ENCODE measurements at places on chromosomes 5 and 9.

DNA sequence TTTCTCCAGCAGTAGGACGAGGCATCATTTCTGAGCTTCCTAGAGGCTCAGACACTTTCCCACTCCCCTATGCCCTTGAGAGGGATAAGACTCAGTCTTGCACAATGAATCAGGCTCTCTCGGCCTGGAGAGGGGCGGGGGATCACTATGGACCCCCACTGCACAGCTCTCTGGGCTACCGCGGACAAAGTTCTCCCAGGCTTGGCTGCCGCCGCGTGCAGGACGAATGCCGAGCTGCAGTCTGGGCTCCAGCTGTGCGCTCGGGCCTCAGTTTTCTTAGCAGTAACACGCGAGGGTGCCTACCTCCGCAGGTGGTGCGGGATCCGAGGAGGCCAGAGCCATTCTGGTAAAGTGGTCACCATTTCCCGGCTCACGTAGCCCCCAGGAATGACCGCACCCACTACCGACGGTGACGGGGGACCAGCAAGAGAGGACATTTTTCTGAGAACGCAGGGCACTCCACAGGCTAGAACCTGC is 3.4 kb upstream of the MYORG start:
- no peak for DNase-seq

GRCh38 chr5:134129411-134130238 is 15.1 kb downstream of the TCF7 start:
- DNase-seq = peak; percentile 42

DNA sequence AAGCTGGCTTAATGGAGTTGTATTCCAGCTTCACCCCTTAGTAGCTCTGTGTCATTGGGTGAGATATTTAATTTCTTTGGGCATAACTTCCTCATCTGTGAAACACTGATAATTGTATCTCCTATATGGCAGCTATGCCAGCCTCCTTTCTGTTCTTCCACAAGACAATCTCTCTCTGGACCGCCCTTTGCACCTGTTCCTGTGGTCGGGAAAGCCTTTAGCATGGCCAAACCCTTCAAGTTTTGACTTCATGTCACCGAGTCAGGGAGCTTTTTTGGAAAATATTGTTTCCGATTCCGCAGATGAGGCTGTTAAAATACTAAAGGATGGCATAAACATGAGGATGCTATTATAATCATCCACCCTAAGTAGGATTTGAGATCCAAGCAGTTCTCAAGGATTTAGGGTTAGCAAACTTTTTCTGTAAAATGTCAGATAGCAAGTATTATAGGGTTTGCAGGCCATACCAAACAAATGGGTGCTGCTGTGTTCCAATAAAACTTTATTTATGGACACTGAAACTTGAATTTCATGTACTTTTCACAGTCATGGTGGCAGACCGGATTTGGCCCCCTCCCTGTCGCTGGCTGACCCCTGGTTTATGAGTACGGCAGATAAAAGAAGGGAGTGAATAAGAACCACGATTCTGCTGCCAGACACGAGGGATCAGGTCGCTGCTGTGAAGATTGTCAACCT is 695 bp upstream of the NDFIP1 start:
- no peak for DNase-seq

DNA sequence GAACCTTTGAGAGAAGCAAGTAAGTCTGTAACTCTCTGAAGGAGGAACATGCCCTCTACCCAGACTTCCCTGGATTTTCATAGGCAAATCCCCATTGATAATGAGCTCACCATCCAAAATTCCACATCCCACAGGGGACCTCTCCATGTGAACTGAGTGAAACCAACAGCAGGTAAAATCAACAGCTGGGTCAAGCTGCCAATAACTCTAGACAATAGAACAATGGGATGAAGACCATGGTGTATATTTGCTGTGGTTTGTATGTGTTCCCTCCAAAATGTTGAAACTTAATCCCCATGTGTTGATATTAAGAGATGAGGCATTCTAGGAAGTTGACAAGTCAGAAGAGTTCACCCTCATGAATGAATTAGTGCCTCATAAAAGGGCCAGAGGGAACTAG is 110.2 kb upstream of the MYO10 start:
- no peak for DNase-seq

DNA sequence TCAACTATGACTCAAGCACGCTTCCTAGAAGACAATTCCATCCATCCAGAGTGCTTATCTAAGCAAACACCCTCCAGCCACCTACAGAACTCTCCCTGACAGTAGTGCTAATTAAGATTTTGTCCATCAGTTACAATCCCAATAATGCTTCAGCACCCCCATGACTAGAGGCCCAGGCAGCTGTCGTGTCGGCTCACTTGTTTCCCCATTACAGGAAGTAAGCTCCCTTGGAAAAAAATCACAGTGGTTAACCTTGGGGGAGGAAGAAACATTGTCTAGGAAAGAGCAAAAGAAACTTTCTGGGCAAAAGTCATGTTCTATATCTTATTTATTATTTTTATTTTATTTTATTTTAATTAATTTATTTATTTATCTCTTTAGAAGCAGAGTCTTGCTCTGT is 108.8 kb upstream of the LPAR1 start:
- DNase-seq = no peak

DNA sequence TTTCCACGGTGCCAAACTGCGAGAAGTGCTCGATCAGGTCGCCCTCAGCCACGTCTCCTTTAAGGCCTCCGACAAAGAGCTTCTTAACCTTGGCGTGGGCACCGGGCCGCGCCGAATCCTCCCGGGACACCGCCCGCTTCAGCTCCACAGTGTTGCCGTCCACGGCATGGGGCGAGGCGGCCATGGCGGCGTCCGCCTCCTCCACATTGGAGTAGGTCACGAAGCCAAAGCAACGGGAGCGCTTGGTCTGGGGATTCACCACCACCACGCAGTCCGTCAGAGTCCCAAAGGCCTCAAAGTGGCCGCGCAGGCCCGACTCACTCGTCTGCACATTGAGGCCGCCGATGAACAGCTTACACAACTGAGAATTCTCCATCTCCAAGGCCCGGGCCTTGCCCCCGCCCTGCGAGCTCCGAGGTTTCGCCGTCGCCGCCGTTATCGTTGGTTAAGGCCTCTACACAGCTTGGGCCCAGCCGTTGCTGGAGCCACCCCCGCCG is 424 bp downstream of the HNRNPA0 start:
- no peak for DNase-seq

GRCh38 chr5:28281351-28281750 is 1243.0 kb upstream of the CDH9 start:
- no peak for DNase-seq

- DNase-seq = no peak
Measured at GRCh38 chr5:83931969-83932368, 211.3 kb upstream of the HAPLN1 start.

- no peak for DNase-seq
Measured at GRCh38 chr5:180138214-180138975, 66.8 kb upstream of the RNF130 start.

GRCh38 chr9:72895122-72895521 is 57.7 kb downstream of the ALDH1A1 start:
- DNase-seq = no peak

DNA sequence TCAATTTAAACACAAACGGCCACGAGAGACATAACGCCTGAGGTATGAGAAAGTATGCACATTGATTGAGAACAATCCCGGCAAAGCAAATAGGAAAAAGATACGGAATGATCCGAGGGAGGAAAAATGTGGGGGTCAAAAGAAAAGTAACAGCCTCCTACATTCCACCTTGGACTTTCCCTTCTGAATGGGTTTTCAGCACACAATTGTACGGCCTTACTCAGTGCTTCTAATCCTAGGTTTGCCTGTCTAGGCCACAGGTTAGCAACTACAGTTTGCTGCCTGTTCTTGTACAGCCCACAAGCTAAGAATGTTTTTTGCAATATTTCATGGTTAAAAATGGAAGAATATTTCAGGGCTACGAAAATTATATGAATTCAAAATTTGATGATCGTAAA is 46.2 kb upstream of the RNF20 start:
- DNase-seq = no peak

DNA sequence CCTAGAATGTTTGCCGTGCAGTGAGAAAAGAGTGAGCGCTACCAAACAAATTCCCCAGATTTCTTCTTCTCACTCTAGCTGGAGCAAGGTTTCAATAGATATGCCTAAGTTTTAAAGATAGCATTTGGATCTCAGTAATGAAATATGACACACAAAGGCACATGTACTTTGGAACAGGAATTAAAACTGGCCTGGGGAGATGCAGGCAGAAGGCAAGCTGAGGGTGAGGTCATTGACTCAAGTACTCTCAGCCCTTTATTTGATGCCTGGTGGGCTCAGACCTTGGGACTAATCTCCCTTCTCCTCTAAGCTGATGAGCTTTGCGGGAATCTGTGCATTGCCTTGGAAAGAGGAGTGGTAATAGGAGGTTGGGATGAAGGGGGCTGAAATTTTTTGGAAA is 323.3 kb upstream of the SLC30A5 start:
- DNase-seq = no peak

GRCh38 chr9:107707915-107708441 is 218.4 kb upstream of the KLF4 start:
- no peak for DNase-seq

- no peak for DNase-seq
Measured at GRCh38 chr5:116736671-116737070, 162.0 kb upstream of the SEMA6A start.

- DNase-seq = no peak
Measured at GRCh38 chr5:129096382-129096991, 1.9 kb downstream of the ISOC1 start.

DNA sequence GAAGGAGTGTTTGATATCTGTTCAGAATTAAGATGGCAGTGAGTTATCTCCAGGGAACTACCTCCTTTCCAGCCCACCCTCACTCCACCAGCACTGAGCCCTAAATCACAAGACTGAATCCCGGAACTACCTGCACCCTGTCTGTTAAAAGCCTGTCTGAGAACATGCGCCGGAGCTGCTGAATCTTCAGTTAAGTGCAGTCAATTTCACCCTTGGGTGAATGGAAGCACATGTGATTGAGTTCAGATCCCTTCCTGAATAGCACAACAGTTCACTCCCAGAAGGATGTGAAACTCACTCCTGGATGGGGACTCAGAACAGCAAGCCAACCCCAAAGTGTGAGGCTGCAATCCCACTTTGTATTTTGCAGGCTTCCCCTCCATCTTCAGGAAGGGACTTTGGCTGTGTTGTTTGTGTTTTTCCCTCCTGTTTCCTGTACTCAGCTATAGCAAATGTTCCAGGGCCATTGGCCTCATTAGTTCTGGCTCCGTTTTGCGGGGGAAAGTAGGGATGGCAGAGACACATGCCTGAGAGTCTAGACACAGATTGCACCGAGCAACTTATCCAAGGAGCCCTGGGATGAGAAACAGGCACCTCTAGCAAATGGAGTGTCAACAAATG is 43.4 kb downstream of the DPYSL3 start:
- DNase-seq = no peak

- DNase-seq = no peak
Measured at GRCh38 chr9:78462611-78463010, 165.7 kb downstream of the PSAT1 start.

GRCh38 chr9:14251154-14252071 is 62.5 kb downstream of the NFIB start:
- no peak for DNase-seq

DNA sequence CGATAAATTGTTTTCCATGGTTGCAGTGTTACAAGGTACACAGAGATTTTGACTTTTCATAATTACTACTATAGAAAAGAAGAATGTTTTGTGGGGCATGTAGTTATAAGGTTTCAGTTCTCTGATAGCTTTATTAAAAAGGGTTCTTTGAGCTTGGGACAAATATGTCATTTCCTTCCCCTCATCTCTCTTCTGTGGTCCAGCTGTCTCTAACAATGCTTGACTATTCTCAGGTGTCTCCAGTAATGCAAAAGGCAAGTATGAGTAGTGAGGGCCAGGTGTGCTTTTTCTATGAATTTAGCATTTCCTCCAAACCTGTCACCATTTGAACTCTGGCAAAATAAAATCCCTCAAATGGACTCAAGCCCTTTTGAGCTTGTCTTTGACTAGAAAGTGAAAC is 84.3 kb downstream of the SLF1 start:
- no peak for DNase-seq

DNA sequence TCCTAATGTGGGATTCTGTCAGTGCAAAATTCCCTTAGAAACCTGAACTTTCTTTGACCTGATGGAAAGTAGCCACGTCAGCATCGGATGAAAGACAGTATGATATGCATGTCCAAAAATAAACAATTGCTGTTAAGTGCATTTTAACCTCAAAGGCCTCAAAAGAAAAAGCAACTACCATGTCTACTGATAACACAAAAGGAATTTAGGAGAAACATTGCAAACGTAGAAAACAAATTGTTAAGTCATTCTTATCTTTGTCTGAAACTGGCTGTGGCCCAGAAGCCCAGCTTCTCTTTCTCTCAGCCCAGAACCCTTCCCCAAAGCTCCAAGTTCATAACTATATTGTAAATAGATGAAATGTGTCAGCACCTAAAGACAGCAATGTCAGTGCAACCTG is 11.1 kb upstream of the LHFPL2 start:
- DNase-seq = no peak

DNA sequence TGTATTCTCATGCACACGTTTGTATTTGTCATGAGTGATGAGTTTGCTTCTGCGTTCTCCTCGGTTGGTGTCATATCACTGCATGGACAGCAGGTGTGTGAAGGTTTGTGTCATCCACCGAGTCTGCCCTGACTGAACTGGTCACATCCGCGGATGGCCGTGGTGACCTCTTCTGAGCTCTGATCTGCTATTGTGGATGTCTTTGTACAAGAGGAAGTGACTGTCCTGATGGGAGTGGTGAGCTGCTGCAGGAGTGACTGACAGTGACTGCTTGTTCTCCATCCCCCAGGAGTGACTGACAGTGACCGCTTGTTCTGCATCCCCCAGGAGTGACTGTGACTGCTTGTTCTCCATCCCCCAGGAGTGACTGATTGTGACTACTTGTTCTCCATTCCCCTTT is 69.9 kb downstream of the EHMT1 start:
- no peak for DNase-seq

- no peak for DNase-seq
Measured at GRCh38 chr9:110583237-110583636, 3.7 kb upstream of the SVEP1 start.

GRCh38 chr5:1864896-1865440 is 17.8 kb downstream of the IRX4 start:
- no peak for DNase-seq

DNA sequence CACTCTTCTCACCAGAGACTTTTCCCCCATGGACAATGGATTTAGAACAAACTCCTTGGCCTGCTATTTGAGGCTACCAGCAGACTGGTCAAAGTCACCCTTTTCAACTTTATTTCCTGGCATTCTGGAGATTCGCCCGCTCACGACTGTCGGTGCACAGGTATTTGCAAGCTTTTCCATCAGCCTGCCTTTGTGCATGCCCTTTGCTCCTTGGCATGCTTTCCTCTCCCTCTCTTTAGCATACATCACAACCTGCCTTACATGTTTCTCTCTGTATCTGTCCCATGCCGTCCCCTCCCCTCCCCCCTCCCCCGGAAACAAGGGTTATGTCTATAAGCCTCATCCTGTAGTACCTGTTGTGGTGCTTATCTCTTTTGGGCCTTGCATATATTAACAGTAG is 257.1 kb downstream of the AOPEP start:
- DNase-seq = no peak
